Caki2 (cell line): ENCODE measurements at places on chromosomes 2 and 18. TPM values are rescaled to one million over a fixed set of nuclear protein-coding genes. Genes with fewer than 3 reads are reported as not detected.

- DNase-seq: no peak
These were observed 1288.0 kb upstream of the ZEB2 start for GRCh38 chr2:145807968-145808367.

DNA sequence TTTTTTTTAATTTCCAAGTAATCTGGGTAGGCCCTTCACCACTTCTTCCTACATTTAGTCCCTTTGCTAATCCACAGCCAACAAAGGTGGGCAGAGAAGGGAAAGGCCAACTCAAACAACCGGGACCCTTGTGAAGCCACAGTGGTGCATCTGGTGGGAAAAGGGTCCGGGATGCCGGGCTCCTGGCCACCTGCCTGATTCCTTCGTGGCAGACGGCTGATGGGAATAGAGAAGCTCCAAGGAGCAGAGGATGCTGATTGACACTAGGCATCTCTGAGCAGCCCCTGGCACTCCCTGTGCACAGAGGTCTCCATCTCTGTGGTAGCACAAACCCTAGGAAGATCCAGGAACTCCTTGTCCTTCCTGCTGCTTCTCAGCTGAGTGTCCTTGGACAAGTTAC, 37.0 kb downstream of the POLR1A start:
- no peak for DNase-seq

DNA sequence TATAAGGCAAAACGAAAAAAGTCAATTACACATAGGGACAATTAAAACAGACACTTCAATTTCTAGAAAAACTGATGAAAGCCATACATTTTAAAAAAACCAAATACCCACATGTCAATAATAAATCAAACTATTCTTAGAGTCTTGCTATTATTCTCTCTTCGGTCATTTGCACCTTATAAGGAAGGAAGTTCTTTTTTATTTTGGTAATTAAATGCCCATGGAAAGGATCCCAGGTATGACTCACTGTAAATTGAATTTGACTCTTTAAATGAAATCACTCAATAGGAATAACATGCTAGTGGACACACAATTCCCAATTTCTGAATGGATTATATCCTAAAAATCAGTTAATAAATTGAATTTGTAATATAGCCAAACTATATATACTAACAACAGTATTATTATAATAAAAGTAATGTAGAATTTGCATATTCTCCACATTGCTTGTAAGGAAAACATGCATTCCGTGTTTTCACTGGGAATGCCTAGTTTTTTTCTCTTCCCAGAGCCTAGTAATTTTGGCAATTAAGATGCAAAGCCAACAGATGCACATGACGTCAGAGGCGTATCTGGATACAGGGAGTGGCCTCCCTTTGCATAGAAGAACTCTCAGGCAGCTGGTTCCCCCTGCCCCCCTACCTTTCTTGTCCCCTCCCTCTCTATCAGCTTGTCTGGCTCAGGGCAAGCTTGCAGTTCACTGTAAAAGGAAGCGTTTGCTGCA, 153.5 kb upstream of the PGAP1 start:
- DNase-seq: peak; percentile 14

GRCh38 chr2:33059471-33060156, 112.9 kb downstream of the LTBP1 start:
- DNase-seq: no peak

DNA sequence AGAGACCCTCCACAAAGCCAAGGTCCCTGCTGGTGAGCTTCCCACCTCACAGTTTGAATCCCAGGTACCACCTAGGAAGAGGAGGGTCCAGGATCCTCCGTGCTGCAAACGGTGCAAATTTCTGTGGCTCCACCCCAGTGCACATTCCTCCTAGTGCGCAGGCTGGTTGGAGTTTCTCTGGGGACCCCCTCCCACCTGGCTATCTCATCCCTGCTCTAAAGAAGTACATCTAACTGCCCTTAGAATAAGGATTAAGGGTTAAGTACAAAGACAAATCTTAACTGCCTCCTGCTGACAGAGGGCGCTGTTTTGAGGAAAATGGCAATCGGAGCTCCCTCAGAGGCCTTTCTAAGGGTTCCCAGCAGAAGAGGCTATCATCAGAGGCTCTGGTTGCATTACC, 109.6 kb upstream of the FSIP2 start:
- no peak for DNase-seq

- no peak for DNase-seq
These were observed 4.7 kb upstream of the THNSL2 start for GRCh38 chr2:88165332-88166003.

DNA sequence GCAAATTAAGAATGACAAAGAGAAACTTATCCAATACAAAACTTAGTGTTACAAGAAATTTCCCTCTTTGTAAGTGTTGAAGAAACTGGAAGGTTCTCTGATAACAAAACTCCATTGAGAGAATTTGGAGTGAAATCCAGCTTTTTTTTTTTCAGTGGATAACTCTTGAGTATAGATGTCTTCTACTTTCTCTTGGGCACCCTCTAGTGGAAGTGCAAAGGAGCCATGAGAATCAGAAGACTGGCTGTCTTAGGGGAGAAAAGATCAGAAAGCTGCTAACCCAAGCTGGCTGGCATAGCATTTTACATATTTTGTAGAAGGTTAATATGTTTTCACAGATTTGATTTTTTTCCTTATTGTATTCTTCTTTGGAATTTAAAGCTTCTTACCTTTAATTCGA, 138.8 kb upstream of the SATB2 start:
- peak; percentile 8 for DNase-seq

GRCh38 chr2:120322329-120322728, 23.6 kb upstream of the INHBB start:
- no peak for DNase-seq

GRCh38 chr2:201929281-201930026, 104.2 kb upstream of the FZD7 start:
- no peak for DNase-seq

DNA sequence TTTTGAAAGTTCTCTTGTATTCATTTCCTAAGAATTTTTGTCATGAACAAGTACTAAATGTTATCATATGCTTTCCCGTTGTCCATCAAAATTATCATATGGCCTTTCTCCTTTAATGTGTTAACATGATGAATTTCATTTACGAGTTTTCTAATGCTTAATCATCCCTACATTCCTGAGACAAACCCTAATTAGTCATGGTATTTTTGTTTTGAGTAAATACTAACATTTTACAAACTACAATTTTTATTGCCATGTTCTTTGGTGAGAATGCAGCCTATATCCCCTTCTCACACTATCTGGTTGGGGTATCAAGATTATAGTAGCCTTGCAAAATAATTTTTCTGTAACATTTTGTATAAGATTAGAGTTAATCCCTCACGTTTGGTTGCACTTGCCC, 14.5 kb downstream of the SMAD2 start:
- DNase-seq: no peak

GRCh38 chr2:230893841-230894781, 29.4 kb downstream of the ITM2C start:
- no peak for DNase-seq

- DNase-seq: no peak
These were observed 128.5 kb downstream of the SPTBN1 start for GRCh38 chr2:54584598-54584997.

DNA sequence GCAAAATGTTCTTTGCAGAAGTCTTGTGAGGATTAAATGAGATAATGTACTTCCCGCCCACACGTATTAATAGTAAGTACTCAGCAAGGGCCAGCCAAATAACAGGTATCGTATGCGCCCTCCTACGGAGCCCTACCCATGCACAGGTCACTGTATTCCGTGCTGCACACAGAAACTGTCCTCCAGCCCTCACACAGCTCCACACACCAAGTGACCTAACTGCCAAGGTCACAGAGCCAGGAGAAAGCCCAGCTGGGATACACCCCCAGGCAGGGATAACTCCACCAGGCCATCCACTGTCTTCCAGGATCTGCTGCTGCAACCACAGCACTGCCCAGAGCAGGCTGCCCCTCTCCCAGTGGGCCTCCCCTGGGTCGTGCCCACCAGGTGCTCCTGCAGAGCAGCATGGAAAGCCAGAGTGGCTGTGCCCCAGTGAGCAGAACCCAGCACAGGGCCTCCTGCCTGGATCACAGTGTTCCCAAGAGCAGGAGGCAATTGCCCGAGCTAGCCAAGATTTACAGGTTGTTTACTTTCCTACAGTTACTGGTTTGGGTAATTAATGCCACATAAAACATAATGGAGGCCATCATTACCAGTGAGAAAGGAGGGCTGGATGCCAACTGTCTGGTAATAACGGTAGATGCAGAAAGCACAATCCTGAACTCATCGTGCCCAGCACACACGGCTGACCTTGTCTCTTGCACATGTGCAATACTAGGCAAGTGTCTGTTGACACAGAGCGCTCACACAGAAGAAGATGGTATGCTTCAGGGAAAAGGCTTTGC, 24.4 kb downstream of the TFCP2L1 start:
- no peak for DNase-seq

DNA sequence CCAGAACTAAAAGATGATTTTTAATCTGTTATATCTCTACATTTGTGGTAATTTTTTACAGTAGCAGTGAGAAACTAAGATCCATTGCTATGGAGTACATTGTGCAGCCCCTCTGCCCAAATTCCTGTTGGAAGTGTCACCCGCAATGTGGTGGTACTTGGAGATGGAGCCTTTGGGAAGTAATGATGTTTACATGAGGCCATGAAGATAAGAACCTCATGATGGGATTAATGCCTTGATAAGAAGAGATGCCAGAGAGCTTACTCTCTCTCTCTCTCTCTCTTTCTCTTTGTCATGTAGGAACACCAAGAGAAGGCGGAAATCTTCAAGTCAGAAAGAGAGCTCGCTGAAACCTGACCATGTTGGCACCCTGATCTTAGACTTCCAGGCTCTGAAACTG, 535.4 kb downstream of the PID1 start:
- DNase-seq: no peak

DNA sequence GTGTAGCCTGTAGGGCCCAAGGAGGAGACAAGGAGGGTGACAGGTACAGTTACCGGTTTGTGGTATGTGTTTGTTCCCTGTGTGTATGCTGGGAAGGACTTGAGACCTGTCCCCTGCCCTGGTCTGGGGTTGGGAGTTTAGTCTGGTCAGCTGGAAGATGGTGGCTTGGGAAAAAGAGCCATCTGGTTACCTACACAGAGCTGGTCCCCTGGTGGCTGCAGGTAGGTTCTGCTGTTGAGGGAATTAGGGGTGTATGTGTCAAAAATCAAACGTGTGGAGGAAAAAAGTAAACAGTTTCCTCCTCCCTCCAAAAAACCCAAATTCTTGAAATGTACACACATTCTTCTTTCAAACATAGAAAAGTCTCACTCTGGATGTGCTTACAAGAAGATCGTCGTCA, 24.3 kb downstream of the PTMA start:
- DNase-seq: no peak

- no peak for DNase-seq
These were observed 56.9 kb downstream of the RHBDD1 start for GRCh38 chr2:226892729-226893128.

NIFK gene
- total RNA-seq: 41.2 and 49.2 TPM in 2 replicates

TANC1 gene
- 7.8 and 9.7 TPM in 2 replicates for total RNA-seq

UGT1A10 gene
- not detected in 2 replicates for total RNA-seq

SLC9A4 gene
- total RNA-seq: not detected in 2 replicates

C2orf72 gene
- 12.8 and 21.5 TPM in 2 replicates for total RNA-seq

ST3GAL5 gene
- total RNA-seq: 17.5 and 19.2 TPM in 2 replicates

SERPINB11 gene
- not detected in 2 replicates for total RNA-seq
